ENCODE measurements at places on chromosomes 11 and 22.

DNA sequence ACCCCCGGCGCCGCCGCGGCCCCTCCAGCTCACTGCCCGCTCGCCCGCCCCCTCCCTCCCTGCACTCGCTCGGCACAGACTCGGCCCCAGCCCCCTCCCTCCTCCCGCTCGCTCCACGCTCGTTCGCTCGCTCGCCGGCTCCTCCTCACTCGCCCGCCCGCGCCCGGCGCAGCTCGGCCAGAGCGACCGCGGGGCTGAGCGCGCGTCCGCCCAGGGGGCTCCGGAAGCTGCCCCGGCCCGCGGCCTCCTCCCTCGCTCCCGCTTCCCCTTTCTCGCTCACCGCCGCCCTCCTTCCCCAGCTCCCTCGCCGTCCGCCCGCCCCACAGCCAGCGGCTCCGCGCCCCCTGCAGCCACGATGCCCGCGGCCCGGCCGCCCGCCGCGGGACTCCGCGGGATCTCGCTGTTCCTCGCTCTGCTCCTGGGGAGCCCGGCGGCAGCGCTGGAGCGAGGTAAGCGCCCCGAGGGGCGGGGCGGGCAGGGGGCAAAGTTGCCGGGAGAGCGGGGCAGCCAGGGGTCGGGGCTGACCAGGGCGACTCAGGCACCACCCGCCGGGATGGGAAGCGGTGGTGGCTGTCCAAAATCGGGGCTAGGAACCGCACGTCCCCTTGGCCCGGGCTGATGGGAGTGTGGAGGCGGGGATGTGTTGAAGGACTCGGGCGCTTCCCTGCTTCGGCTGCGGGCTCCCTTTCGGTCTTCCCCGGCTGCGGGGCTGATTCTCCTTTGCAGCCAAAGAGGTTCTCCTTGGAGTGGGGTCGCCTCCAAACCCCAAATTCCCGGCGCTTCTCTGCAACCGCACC is at the start of gene SEZ6L:
Gene SEZ6L (plus strand): TSS at position 148 of the 797 bp plus-strand sequence. CDS start 208 bp downstream, at position 356.
- DNase-seq: peak; percentile 44

DNA sequence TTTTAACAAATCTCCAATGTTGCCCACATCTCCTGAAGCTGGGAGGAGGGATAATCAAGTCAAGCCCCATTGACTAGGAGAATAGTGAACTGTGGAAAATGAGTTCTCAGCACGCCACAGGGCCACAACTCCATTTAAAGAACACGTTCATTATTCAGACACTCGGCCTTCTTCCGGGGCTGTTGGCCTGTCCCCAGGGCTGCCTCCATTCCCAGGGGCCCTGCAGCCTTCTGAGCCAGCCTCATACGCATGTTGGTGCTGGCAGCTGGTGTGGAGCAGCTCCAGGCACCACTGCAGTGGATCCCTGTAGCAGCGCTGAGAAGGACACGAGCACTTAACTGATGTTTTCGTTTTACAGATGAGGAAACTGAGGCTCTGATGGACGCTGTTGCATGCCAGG is 87.5 kb upstream of the RCN1 start:
- no peak for DNase-seq

DNA sequence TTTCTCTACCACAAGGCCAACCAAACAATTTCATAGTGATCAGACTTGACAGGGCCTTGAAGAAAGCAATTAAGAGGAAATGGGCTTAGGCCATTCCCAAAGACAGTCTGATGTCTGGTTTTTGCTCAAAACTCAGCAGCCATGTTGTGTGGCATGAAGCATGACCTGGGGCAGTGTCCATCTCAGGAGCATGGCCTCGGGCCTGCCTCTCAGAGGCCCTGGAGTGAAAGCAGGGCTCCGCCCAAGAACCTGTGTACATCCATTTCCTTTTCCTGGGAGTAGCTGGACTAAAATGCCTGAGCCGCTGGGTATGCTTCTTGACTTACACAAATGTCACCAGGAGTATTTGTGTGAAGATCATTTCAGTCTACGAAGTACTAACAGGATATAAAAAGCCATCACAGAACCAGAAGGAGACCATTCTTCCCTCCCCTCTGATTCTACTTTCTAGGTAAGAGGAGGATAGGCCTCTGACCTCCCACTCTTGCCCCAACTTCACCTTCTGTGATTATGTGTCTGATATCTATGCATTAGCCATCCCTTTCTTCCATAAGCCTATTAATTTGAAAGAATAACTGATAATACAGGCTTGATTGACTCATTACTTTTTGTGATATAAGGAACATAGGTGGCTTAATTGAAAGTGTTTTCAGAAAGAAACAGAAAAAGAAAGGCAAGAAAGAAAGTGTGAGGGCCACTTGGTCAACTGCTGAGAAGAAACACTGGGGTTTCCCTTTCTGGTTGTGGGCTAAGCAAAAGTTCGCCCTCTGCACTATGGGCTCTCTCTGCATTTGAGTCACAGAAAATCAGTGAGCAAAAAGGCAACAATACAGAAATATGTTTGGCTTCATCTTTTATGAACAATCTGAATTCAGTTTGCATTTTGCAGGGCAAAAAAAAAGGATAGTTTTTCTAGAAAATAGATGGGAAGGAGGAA is 188.6 kb upstream of the MTMR2 start:
- DNase-seq: no peak

DNA sequence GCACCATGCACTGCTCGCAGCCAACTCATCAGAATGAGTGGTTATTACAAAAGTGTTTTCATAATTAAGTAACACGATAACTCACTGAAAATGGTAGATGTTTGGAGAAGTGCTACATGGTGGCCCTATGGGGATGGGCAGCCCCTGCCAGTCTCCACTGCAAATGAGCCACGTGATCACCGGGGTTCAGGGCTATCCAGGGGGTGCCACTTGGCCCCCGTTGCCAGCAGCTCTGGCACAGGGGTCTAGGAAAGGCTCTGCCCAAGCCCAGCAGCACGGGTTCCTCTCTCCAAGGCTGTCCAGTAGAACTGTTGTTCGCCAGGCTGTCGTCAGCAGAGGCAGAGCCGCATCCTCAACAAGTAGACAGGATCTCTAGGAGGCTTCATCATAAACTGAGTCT is 382.1 kb upstream of the B3GAT1 start:
- no peak for DNase-seq

DNA sequence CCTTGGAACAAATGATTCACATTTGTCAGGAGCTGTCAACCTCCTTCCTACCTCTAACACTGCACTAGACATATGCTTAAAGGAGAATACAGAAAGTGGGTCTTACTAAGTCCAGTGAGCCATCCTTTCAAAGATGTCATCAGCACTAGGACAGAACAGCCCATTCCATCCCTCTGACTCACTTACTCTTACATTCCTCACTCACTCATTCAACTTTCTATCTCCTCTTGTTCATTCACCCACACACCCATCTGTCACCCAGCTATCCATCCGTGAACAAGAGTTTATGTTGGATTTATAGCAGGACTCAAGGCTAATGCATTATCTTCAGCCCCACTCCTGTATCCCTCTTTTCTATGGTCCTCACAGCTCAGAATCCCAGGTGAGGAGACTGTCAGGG is 9.1 kb downstream of the INSC start:
- DNase-seq: no peak

GRCh38 chr11:113705871-113706655 is at the start of gene TMPRSS5:
TMPRSS5 (minus strand) TSS chr11:113706308; CDS start chr11:113706224, 84 bp downstream.
- DNase-seq: peak; percentile 61

DNA sequence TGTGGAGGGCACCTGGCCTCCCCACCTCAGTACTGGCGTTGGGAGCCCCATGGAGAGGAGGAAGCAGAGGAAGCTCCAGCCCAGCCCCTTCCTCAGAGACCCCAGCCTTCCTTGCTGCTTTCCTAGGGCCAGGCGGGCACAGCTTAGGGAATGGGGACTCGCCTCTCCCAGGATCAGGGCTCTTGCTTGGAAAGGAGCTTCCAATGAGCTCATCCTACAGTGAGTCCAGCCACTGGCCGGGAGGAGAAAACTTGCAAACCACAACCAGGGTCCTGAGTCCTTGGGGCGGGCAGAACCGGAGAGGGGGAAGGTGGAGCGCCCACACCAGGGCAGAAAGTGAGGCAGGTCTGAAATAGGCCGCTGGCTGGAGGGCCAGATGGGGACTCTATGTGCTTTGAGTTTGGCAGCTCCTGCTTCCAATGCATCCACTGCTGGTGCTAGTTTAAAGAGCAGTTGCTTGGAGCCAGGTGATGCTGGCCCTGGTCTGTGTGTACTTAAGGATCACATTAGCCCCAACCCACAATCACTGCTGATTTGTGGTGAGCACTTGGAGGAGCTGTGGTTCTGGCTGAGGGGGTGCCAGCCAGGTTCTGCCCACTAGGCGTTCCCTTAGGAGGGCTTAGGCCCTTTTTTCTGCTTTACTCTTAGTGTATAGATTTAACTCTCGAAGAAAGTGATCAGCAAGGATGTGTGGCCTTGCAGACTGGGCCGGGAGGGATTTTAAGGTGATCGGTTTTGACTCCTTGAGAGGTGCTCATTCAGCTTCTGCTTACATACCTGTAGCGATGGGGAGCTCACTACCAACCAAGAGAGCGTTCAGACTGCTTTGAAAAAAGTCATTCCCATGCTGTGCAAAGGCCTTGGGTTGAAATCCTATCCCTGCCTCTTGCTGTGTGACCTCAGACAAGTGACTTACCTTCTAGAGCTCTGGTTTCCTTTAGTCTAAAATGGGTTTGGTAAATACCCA is 81.9 kb downstream of the TP53I11 start:
- DNase-seq: no peak

GRCh38 chr22:48353116-48353947 is 1474.3 kb downstream of the BRD1 start:
- DNase-seq: no peak

- peak; percentile 71 for DNase-seq
Measured at GRCh38 chr11:71139516-71140205, 112.7 kb downstream of the SHANK2 start.

- DNase-seq: peak; percentile 44
Measured at GRCh38 chr22:35154937-35155387, 89.0 kb downstream of the ISX start.

GRCh38 chr11:75347781-75348566 is 3.5 kb downstream of the ARRB1 start:
- DNase-seq: no peak

DNA sequence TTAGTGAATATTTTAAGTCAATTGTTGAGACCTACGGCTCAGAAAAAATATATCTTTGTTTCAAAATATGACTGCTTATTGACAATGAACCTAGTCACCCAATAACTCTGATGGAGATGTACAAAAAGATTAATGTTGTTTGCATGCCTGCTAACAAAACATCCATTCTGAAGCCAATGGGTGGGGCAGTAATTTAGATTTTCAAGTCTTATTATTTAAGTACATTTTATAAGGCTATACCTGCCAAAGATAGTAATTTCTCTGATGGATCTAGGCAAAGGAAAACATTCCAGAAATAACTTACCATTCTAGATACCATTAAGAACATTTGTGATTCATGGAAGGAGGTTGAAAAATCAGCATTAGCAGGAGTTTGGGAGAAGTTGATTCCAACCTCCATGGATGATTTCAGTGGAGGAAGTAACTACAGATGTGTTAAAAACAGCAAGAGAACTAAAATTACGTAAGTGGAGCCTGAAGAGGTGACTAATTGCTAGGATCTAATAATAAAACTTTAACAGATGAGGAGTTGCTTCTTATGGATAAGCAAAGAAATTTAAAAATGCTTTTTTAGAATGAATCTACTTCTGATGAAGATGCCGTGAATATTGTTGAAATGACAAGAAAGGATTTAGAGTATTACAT is 26.4 kb upstream of the OR8D2 start:
- DNase-seq: no peak

DNA sequence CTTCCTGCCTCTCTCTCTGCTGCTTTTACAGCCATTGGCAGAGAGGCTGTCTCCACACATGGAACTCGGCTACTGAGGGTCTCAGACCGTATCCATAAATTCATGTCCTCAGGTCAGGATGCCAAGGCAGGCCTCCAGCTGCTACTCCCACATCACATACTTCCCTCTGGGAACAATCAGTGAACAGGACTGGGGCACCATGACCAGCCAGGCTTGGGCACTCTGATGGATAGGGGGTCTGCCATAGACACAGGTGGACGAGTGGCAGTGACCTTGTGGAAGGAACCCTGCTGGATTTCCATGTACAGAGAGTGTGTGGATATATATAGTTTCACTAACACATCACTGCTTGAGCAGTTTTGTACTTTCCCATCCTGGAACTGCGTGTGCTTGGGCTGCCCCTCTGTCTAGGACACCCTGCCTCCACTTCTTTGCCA is 97.7 kb upstream of the PARVA start:
- DNase-seq: no peak

Data from frontal cortex (tissue), 4 donors.